ENCODE measurements at places on chromosomes 1 and 21.

DNA sequence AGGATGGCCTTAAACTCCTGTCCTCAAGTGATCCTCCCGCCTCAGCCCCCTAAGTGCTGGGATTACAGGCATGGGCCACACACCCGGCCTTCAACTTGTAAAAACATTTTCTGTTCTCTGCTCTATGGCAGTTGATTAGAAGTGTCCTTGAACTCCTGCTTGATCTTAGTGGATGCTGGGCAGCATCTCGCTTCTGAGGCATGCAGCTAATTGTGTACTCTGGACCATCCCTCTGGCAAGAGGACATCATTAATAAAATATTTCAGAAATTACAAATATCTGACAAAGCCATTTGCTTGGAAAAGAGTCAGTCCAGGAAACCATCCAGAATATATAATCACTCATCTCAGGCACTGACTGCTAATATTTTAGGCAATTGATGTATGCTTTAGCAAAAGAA is 8.1 kb downstream of the NGF start:
- no peaks in the 10 kb centered on the region for H3K36me3 ChIP-seq
- H3K27ac ChIP-seq = no peak overlapping the region

DNA sequence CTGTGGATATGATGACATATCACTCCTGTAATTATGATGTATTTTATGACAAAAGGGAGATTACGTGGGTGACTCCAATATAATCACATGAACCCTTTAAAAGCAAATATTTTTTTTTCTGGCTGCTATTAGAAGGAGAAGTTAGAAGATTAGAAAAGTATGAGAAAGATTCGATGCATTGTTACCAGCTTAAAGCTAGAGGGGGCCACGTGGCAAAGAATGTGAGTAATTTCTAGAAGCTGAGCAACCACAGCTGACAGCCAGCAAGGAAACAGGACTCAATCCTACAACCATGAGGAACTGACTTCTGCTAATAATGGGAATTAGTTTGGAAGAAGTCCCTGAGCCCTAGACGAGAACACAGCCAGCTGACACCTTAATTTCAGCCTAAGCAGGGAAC is 56.3 kb upstream of the C1orf87 start:
- no peak overlapping the region for H3K27ac ChIP-seq
- no peaks in the 10 kb centered on the region for H3K27me3 ChIP-seq
- no peak for DNase-seq
- H3K4me3 ChIP-seq = no peak overlapping the region
- H3K36me3 ChIP-seq = no peaks in the 10 kb centered on the region

- peak overlapping the region; percentile 70 for H3K27ac ChIP-seq
- H3K36me3 ChIP-seq = no peaks in the 10 kb centered on the region
- peak; percentile 56 for DNase-seq
- peaks cover 21% of the 10 kb centered on the region for H3K4me1 ChIP-seq
Observed at GRCh38 chr1:9289711-9290485, 2.8 kb upstream of the SPSB1 start.

- no peaks in the 10 kb centered on the region for H3K27me3 ChIP-seq
- no peaks in the 10 kb centered on the region for H3K36me3 ChIP-seq
- no peak overlapping the region for H3K27ac ChIP-seq
Observed at GRCh38 chr1:89955311-89956205, 39.4 kb upstream of the ZNF326 start.

DNA sequence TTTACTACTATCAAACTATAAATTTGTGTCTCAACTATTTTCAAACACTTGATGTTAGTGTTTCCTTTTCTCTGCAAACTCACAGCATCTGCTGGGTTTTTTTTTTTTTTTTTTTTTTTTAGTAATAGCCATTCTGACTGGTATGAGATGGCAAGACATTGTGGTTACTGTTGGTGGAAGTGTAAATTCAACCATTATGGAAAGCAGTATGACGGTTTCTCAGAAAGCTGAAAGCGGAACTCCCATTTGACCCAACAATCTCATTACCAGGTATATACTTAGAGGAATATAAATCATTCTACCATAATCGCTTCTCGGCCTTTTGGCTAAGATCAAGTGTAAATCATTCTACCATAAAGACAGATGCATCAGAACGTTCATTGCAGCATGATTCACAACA is 608.3 kb upstream of the ZP4 start:
- no peaks in the 10 kb centered on the region for H3K4me1 ChIP-seq
- H3K4me3 ChIP-seq = no peak overlapping the region
- no peak for DNase-seq
- no peak overlapping the region for H3K27ac ChIP-seq

GRCh38 chr1:21307663-21308305 is 17.5 kb upstream of the ECE1 start:
- no peaks in the 10 kb centered on the region for H3K27me3 ChIP-seq
- DNase-seq = no peak
- H3K27ac ChIP-seq = peak overlapping the region; percentile 69
- H3K4me3 ChIP-seq = no peak overlapping the region

DNA sequence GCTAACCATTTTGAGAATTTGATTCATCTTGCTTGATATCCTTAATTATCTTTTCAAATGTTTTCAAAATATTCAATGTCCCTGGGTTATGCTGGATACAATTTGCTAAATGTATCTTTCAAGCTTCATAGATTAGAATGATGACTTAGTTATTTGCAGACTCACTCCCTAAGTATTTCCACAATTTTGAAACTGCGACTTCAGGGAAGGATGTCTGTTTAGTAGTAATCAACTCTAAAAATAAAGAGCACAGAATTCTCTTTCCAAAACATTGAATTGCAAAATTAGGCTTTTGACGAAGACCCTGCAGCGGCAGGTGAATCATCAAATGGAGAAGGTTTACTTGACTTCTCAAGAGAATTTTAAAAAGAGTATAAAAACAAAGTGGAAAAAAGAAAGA is 14.2 kb downstream of the RGS1 start:
- no peaks in the 10 kb centered on the region for H3K27me3 ChIP-seq
- H3K4me3 ChIP-seq = no peak overlapping the region
- no peaks in the 10 kb centered on the region for H3K36me3 ChIP-seq
- no peak for DNase-seq
- H3K27ac ChIP-seq = no peak overlapping the region
- H3K4me1 ChIP-seq = no peaks in the 10 kb centered on the region

GRCh38 chr1:1302006-1302430 is 5.7 kb downstream of the ACAP3 start:
- H3K4me1 ChIP-seq = peaks cover 8% of the 10 kb centered on the region
- no peak overlapping the region for H3K4me3 ChIP-seq
- no peak for DNase-seq
- H3K27ac ChIP-seq = no peak overlapping the region
- no peaks in the 10 kb centered on the region for H3K27me3 ChIP-seq

GRCh38 chr1:154999571-155000410 is 2.8 kb upstream of the ZBTB7B start:
- no peak for DNase-seq
- peak overlapping the region; percentile 99 for H3K27ac ChIP-seq
- H3K4me3 ChIP-seq = peak overlapping the region; percentile 58
- no peaks in the 10 kb centered on the region for H3K27me3 ChIP-seq

GRCh38 chr1:223748773-223749733 is 36.7 kb downstream of the CAPN2 start:
- peak; percentile 52 for DNase-seq
- H3K4me3 ChIP-seq = peak overlapping the region; percentile 38
- no peaks in the 10 kb centered on the region for H3K27me3 ChIP-seq
- peak overlapping the region; percentile 71 for H3K27ac ChIP-seq
- H3K4me1 ChIP-seq = peaks cover 26% of the 10 kb centered on the region

DNA sequence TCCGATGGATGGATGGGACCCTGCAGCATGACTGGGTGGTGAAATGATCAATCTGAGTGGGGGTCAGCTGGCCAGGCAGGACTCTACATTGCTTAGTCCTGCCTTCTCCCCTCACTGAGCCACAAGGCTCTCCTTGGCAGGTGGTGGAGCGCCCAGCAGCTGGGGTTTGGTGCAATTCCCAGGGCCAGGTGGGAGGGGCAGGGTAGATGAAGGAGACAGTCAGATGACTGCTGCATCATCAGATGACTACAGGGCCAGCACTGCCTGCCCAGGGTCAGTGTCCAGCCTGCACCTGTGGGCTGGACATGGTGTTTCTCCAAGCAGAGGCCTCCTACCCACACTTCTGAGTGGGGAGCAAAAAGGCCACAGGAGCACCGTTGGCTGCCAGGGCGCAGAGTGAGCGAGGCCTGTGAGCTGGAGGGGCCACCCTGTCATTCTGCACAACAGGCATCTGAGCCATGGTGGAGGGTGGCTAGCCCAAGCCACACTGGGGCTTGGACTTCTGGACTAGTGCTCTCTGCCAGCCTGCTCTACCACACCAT is 103.9 kb upstream of the EDN2 start:
- H3K4me3 ChIP-seq = no peak overlapping the region
- no peak for DNase-seq
- no peak overlapping the region for H3K27ac ChIP-seq
- H3K4me1 ChIP-seq = no peaks in the 10 kb centered on the region

GRCh38 chr1:47679301-47679791 is 241.5 kb downstream of the FOXD2 start:
- no peaks in the 10 kb centered on the region for H3K4me1 ChIP-seq
- no peak for DNase-seq
- H3K4me3 ChIP-seq = no peak overlapping the region
- no peak overlapping the region for H3K27ac ChIP-seq

GRCh38 chr1:206500046-206500445 is 7.3 kb upstream of the RASSF5 start:
- peaks cover 58% of the 10 kb centered on the region for H3K4me1 ChIP-seq
- no peak overlapping the region for H3K4me3 ChIP-seq
- no peak for DNase-seq
- no peak overlapping the region for H3K27ac ChIP-seq
- no peaks in the 10 kb centered on the region for H3K36me3 ChIP-seq
- no peaks in the 10 kb centered on the region for H3K27me3 ChIP-seq

- H3K36me3 ChIP-seq = no peaks in the 10 kb centered on the region
- no peaks in the 10 kb centered on the region for H3K27me3 ChIP-seq
- H3K4me3 ChIP-seq = no peak overlapping the region
- H3K4me1 ChIP-seq = no peaks in the 10 kb centered on the region
- no peak for DNase-seq
- H3K27ac ChIP-seq = no peak overlapping the region
Observed at GRCh38 chr1:191901651-191902050, 256.6 kb upstream of the RGS18 start.

- no peak for DNase-seq
- no peaks in the 10 kb centered on the region for H3K36me3 ChIP-seq
- no peaks in the 10 kb centered on the region for H3K27me3 ChIP-seq
- no peaks in the 10 kb centered on the region for H3K4me1 ChIP-seq
- peak overlapping the region; percentile 81 for H3K27ac ChIP-seq
- no peak overlapping the region for H3K4me3 ChIP-seq
Observed at GRCh38 chr1:77831566-77831965, 52.1 kb downstream of the MIGA1 start.

DNA sequence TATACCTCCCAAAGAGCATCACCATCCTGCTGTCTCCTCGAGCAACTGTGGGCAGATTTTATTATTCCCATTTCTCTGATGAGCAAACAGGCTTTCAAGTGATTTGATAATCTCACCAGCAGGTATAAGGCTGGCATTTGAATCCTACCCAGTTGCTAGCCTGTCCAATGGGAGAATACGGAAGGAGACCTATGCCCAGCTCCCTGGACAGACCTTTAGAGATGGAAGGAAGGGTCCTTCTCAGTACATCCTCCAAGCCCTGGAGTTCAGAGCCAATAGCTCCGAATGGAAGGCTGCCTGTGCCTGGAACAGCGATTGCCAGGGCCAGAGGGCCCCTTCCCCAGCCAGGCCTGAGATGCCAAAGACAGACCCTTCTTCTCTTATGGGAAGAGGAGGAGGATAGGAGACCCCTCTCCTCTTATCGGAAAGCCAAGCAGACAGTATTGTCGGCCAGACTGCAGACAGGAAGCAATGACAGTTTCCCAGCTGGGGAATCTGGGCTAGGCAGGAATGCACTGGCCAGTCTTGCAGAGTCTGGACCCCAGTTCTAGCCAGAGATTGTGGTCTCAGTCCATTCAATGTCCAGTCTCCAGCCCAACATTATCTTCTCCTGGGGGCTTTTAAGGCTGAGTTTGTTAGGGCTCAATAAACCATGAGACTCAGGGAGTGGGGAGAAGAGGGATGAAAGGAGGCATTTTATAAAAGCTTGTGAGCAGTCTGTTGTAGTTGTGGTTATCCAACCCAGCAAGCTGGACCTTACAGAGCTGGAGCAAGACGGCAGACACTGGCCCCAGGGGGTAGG is 2.0 kb downstream of the IFFO2 start:
- H3K36me3 ChIP-seq = no peaks in the 10 kb centered on the region
- DNase-seq = no peak
- H3K4me1 ChIP-seq = no peaks in the 10 kb centered on the region
- H3K27me3 ChIP-seq = no peaks in the 10 kb centered on the region
- H3K27ac ChIP-seq = no peak overlapping the region
- no peak overlapping the region for H3K4me3 ChIP-seq

- H3K27ac ChIP-seq = no peak overlapping the region
- H3K4me1 ChIP-seq = peaks cover 15% of the 10 kb centered on the region
- peak overlapping the region; percentile 56 for H3K4me3 ChIP-seq
- DNase-seq = no peak
Observed at GRCh38 chr1:37794372-37795339, 1.0 kb downstream of the MANEAL start.

GRCh38 chr1:216919060-216919970 is 196.1 kb upstream of the ESRRG start:
- no peaks in the 10 kb centered on the region for H3K4me1 ChIP-seq
- no peak overlapping the region for H3K27ac ChIP-seq
- no peaks in the 10 kb centered on the region for H3K36me3 ChIP-seq
- no peaks in the 10 kb centered on the region for H3K27me3 ChIP-seq
- no peak for DNase-seq
- H3K4me3 ChIP-seq = no peak overlapping the region

- no peak overlapping the region for H3K27ac ChIP-seq
- DNase-seq = no peak
- no peaks in the 10 kb centered on the region for H3K36me3 ChIP-seq
Observed at GRCh38 chr1:204013052-204013451, 59.9 kb upstream of the SOX13 start.

- no peaks in the 10 kb centered on the region for H3K36me3 ChIP-seq
- H3K27ac ChIP-seq = peak overlapping the region; percentile 36
- no peak overlapping the region for H3K4me3 ChIP-seq
- H3K27me3 ChIP-seq = no peaks in the 10 kb centered on the region
- peaks cover 85% of the 10 kb centered on the region for H3K4me1 ChIP-seq
Observed at GRCh38 chr1:8017495-8018197, 8.5 kb downstream of the ERRFI1 start.

- DNase-seq = no peak
Observed at GRCh38 chr1:218931324-218931723, 242.4 kb upstream of the LYPLAL1 start.

DNA sequence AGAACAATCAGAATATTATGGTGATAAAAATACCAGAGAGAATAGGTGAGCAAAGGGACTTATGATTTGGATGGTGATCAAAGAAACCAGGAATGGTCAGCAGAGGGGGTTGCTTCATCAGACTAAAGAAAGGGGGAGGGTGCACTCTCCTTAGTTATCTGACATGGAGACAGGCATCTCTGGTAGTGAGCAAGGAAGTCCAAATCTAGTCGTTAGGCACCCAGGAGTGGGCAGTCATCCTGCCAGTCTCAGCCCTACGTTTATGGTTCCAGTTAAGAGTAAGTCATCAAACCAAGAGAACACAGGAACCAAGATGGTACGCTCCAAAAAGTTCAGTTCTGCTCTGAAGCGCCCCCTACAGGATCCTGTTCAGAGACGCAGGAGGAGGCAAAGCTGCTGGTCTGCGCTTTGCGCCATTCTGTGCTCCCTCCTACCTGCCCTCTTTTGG is 28.6 kb downstream of the EBNA1BP2 start:
- no peak for DNase-seq
- H3K36me3 ChIP-seq = no peaks in the 10 kb centered on the region
- no peak overlapping the region for H3K4me3 ChIP-seq
- H3K27ac ChIP-seq = no peak overlapping the region

Measured in tibial nerve (tissue), 4 donors.